Smooth muscle cell of the umbilical artery (primary cell): ENCODE measurements at places on chromosomes 1 and 21. TPM values are rescaled to one million over a fixed set of nuclear protein-coding genes. Genes with fewer than 3 reads are reported as not detected.

RNU1-4 gene
- total RNA-seq: under 0.01 TPM in 2 replicates

IER5 gene
- 15.1 and 15.4 TPM in 2 replicates for total RNA-seq

OR2T33 gene
- total RNA-seq: not detected in 2 replicates

DIPK1A gene
- total RNA-seq: 12.5 and 13.1 TPM in 2 replicates

CFAP45 gene
- under 0.01 and 0.55 TPM in 2 replicates for total RNA-seq

RNU1-2 gene
- under 0.01 TPM in 2 replicates for total RNA-seq

MTMR11 gene
- total RNA-seq: 3.9 and 4.8 TPM in 2 replicates

TFF1 gene
- total RNA-seq: not detected in 2 replicates

TMPRSS15 gene
- not detected in 2 replicates for total RNA-seq

ST7L gene
- total RNA-seq: 15.8 and 17.5 TPM in 2 replicates

CHI3L2 gene
- total RNA-seq: 0.51 and 0.89 TPM in 2 replicates

LORICRIN gene
- total RNA-seq: not detected in 2 replicates

ARMH1 gene
- 0.59 and 1.2 TPM in 2 replicates for total RNA-seq

CCSAP gene
- total RNA-seq: 9.8 and 10.2 TPM in 2 replicates

PKLR gene
- not detected in 2 replicates for total RNA-seq

HAX1 gene
- total RNA-seq: 68.2 and 117 TPM in 2 replicates

ITLN1 gene
- total RNA-seq: not detected in 2 replicates

SLC26A9 gene
- not detected in 2 replicates for total RNA-seq

RGS13 gene
- not detected in 2 replicates for total RNA-seq

VWA1 gene
- total RNA-seq: 10.4 and 13.1 TPM in 2 replicates

PODN gene
- 0.37 and 1.5 TPM in 2 replicates for total RNA-seq

RAD54L gene
- total RNA-seq: 0.89 and 3.6 TPM in 2 replicates

PLA2G2A gene
- not detected in 2 replicates for total RNA-seq

DCDC2B gene
- not detected in 2 replicates for total RNA-seq

KIFAP3 gene
- 22.9 and 28.1 TPM in 2 replicates for total RNA-seq

AJAP1 gene
- not detected in 2 replicates for total RNA-seq

TMCC2 gene
- 4.5 and 6.8 TPM in 2 replicates for total RNA-seq

VWA5B1 gene
- not detected in 2 replicates for total RNA-seq

CACHD1 gene
- 5.2 and 9.5 TPM in 2 replicates for total RNA-seq

MANEAL gene
- total RNA-seq: 0.30 and 0.69 TPM in 2 replicates

OR10Z1 gene
- not detected in 2 replicates for total RNA-seq

PFDN2 gene
- 45.1 and 49.0 TPM in 2 replicates for total RNA-seq

DNALI1 gene
- total RNA-seq: 0.89 and 1.9 TPM in 2 replicates

SLC44A5 gene
- under 0.01 and 0.09 TPM in 2 replicates for total RNA-seq

TRIM45 gene
- total RNA-seq: 2.4 and 5.3 TPM in 2 replicates

FNDC5 gene
- 0.37 and 4.5 TPM in 2 replicates for total RNA-seq

KCNJ10 gene
- total RNA-seq: not detected in 2 replicates

SEMA4A gene
- 0.55 and 0.59 TPM in 2 replicates for total RNA-seq

NID1 gene
- total RNA-seq: 62.6 and 66.5 TPM in 2 replicates

AZIN2 gene
- 7.2 and 30.3 TPM in 2 replicates for total RNA-seq

SLC1A7 gene
- not detected in 2 replicates for total RNA-seq

OR2AJ1 gene
- not detected in 2 replicates for total RNA-seq

RXFP4 gene
- total RNA-seq: 0.30 TPM in 1 of 2 replicates, not detected in the other

NR1I3 gene
- not detected in 2 replicates for total RNA-seq

EPHB2 gene
- total RNA-seq: 37.7 and 58.8 TPM in 2 replicates

RPS27 gene
- 272 and 781 TPM in 2 replicates for total RNA-seq

CFHR3 gene
- total RNA-seq: 0.23 TPM in 1 of 2 replicates, not detected in the other
